ENCODE measurements at places on chromosomes 1 and 21. TPM values are rescaled to one million over a fixed set of nuclear protein-coding genes. Genes with fewer than 3 reads are reported as not detected.
A peak's percentile ranks its signal among the peaks of the same experiment; 100 is the strongest.

GRCh38 chr1:246476771-246477170 lies 30.3 kb downstream of the SMYD3 start:
- no peaks in the 10 kb centered on the region for H3K27me3 ChIP-seq
- H3K4me3 ChIP-seq: no peak overlapping the region
- H3K27ac ChIP-seq: no peak overlapping the region
- peaks cover 4% of the 10 kb centered on the region for H3K36me3 ChIP-seq
- peaks cover 6% of the 10 kb centered on the region for H3K4me1 ChIP-seq

GRCh38 chr1:229857585-229857984 lies 209.5 kb upstream of the GALNT2 start:
- H3K4me3 ChIP-seq: no peak overlapping the region
- DNase-seq: no peak
- H3K4me1 ChIP-seq: no peaks in the 10 kb centered on the region
- no peaks in the 10 kb centered on the region for H3K36me3 ChIP-seq
- no peak overlapping the region for H3K27ac ChIP-seq

GRCh38 chr1:116934586-116935207 lies 25.0 kb downstream of the PTGFRN start:
- H3K4me3 ChIP-seq: no peak overlapping the region
- no peak for DNase-seq
- H3K36me3 ChIP-seq: peaks cover 7% of the 10 kb centered on the region
- no peaks in the 10 kb centered on the region for H3K27me3 ChIP-seq
- no peak overlapping the region for H3K27ac ChIP-seq

Gene KDF1
- 5.1 TPM for total RNA-seq

- no peak overlapping the region for H3K4me3 ChIP-seq
- no peak overlapping the region for H3K27ac ChIP-seq
- H3K36me3 ChIP-seq: no peaks in the 10 kb centered on the region
- DNase-seq: no peak
- peaks cover 20% of the 10 kb centered on the region for H3K4me1 ChIP-seq
Observed at GRCh38 chr1:181765451-181766026, 282.2 kb downstream of the CACNA1E start.

DNA sequence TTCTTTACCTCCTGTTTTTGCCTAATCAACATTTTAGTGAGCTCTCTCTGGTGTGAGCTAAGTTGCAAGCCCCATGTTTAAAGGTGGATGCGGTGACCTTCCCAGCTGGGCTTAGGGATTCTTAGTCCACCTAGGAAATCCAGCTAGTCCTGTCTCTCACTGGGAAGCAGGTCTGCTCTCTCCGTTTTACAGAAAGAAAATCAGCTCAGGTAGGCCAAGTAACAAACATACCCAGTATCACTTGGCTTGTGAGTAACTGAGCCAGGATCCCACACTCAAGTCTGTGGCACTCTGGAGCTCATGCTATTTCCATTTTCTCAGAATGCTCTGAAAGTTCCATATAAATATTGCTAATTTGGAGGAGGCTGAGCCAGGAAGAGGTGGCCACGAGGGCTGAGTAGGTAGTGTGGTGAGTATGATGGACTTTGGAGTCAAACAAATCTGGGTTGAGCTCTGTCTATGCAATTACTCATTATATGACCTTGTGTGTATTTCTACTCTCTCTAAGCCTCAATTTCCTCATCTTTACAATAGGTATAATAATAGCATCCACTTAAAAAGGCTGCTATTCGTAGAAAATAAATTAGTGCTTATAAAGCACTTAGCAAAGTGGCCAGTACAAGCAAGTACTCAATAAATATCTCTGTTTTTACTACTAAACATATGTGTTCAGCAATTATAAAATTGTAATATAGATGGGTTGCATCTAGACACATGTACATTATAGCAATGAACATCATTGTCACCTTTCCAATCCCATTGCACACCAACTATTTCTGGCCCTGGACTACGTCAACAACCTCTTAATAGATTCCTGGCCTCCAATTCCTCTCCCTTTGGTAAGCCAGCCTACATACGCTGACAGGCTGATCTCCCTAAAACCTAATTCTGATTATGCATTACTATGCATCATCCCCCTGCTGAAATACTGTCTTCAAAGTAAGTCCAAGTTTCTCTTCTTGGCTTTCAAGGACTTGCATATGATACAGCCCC lies 32.7 kb upstream of the DHCR24 start:
- H3K4me3 ChIP-seq: no peak overlapping the region
- H3K4me1 ChIP-seq: peaks cover 7% of the 10 kb centered on the region
- H3K27me3 ChIP-seq: peaks cover 22% of the 10 kb centered on the region
- no peak overlapping the region for H3K27ac ChIP-seq

DNA sequence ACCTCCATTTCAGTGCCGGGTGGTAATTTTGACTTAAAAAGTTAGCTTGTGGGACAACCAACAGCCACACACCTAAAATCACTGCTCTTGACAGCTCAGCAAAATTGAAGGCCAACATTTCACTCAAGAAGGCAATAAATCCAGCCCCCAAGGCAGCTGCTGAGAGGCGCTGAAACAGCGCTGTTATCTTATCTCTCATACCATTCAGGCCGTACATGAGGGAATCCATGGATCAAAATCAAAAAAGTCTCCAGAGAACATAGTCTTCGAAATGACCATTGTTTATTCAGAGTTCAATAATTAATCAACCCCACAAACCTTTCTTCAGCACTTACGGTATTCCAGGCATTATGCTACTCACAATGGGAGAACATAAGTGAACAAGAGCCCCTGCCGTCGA lies 38.5 kb downstream of the ZBTB18 start:
- peaks cover 5% of the 10 kb centered on the region for H3K27me3 ChIP-seq
- DNase-seq: no peak
- no peak overlapping the region for H3K27ac ChIP-seq
- peaks cover 15% of the 10 kb centered on the region for H3K4me1 ChIP-seq

Gene GJA4
- not detected for total RNA-seq

DNA sequence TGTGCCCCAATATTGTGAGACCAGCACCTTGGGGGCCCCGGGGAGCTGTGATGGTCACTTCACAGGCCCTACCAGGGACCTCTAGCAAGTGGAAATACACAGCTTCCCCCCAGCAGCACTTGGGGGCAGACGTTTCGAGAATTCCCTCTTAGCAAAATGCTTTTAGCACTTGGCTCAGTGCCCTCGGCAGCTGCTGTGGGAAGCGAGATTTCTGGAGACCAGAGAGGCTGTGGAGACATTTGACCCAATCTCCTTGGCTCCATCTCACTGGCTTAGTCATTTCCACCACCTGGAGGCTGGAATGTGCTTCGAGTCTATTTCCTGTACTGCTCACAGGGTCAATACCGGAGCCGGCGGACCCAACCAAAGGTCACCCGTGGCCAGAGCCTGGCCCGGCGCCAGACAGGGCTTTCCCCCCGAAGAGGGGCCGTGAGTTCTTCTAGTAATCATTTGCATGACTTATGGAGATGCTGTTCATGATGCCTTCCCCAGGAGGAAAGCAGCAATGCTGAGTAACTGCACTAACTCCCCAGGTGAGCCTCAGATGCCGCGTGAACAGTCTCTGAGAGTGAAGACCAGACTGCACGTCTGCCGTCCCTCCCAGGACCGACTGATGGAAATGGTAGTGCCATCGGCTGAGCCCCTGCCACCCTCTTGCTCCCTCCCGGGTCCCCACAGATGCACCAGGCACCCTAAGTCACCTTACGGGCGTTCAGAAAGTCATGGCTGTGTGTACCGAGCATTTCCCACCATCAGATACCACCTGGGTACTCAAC lies 4.4 kb upstream of the C2CD2 start:
- peak overlapping the region; percentile 33 for H3K27ac ChIP-seq
- H3K4me3 ChIP-seq: no peak overlapping the region
- H3K36me3 ChIP-seq: no peaks in the 10 kb centered on the region
- H3K4me1 ChIP-seq: peaks cover 22% of the 10 kb centered on the region

DNA sequence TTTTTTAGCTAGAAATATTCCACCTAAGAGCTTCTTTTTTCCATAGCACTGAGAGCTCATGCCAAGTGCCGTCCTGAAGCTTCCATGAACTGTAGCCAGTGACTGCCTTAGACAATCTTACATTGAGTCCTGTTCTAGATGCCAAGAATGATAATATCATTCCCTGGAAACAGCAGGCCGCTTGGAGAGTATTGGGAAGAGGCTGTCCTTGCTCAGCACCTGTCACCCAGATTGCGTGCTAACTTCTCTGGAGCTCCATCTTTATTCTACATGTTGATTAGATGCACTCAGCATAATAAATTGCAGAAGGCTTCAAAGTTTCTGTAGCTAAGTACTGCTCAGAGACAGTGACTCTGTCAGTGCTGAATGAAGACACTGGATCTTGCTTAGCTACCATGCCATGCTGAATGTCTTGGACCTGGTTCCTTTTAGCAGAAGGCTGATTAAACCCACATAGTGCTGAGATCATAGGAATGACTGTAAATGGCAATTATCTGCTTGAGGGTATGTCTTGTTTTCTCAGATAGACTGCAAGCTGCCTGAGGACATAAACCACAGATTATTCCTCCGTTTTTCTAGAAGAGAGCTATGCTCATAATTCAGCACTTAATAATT lies 83.1 kb upstream of the IRF2BP2 start:
- no peaks in the 10 kb centered on the region for H3K4me1 ChIP-seq
- no peak overlapping the region for H3K27ac ChIP-seq
- H3K27me3 ChIP-seq: no peaks in the 10 kb centered on the region
- H3K4me3 ChIP-seq: no peak overlapping the region
- no peaks in the 10 kb centered on the region for H3K36me3 ChIP-seq
- DNase-seq: no peak

Gene ZNF648
- not detected for total RNA-seq

Gene PTPRF
- 67.2 TPM for total RNA-seq

GRCh38 chr1:84402060-84402459 lies 3.8 kb downstream of the DNASE2B start:
- DNase-seq: peak; percentile 95
- H3K4me3 ChIP-seq: no peak overlapping the region
- H3K36me3 ChIP-seq: no peaks in the 10 kb centered on the region
- no peaks in the 10 kb centered on the region for H3K27me3 ChIP-seq
- H3K27ac ChIP-seq: no peak overlapping the region
- peaks cover 10% of the 10 kb centered on the region for H3K4me1 ChIP-seq

Gene NES
- total RNA-seq: not detected

GRCh38 chr1:168079761-168080160 lies 57.0 kb downstream of the GPR161 start:
- peak; percentile 22 for DNase-seq
- H3K4me1 ChIP-seq: peaks cover 28% of the 10 kb centered on the region

DNA sequence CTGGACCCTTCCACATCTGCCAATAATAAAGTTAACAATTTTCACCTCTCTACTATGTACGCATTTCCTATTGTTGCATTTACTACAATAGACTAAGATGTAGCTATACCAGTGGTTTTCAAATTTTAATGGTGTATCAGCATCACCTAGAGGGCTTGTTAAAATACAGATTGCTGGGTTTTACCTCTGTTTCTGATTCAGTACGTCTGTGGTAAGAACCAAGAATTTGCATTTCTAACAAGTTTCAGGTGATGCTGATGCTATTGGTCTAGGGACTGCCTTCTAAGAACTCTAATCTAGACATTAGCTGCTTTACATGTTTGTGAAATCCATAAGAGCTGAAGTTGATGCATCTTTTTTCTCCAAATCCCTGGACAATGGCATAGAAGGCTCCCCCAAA lies 59.7 kb downstream of the ERICH3 start:
- no peak overlapping the region for H3K27ac ChIP-seq
- no peak overlapping the region for H3K4me3 ChIP-seq
- H3K27me3 ChIP-seq: no peaks in the 10 kb centered on the region
- H3K4me1 ChIP-seq: no peaks in the 10 kb centered on the region
- H3K36me3 ChIP-seq: no peaks in the 10 kb centered on the region

DNA sequence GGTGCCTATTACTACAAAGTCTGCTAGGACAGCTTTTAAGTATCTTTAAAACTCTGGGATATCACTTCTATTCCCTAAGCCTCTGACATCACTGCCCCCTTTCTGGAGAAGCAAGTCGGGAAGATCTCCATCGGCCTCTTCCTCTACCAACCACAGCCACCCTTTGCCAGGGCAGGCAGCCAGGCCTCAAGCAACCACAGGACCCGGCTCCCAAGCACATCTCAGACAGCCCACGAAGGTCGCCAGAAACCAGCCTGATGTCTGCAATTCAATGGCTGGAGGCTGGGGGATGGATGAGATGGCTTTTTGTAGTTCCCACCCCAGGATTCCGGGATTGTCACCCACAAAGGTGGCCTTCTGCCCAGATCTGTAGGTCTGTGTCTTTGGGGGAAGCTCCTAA lies 70.7 kb downstream of the LGR6 start:
- H3K27ac ChIP-seq: no peak overlapping the region
- no peak overlapping the region for H3K4me3 ChIP-seq
- H3K36me3 ChIP-seq: no peaks in the 10 kb centered on the region
- H3K4me1 ChIP-seq: no peaks in the 10 kb centered on the region
- DNase-seq: no peak

DNA sequence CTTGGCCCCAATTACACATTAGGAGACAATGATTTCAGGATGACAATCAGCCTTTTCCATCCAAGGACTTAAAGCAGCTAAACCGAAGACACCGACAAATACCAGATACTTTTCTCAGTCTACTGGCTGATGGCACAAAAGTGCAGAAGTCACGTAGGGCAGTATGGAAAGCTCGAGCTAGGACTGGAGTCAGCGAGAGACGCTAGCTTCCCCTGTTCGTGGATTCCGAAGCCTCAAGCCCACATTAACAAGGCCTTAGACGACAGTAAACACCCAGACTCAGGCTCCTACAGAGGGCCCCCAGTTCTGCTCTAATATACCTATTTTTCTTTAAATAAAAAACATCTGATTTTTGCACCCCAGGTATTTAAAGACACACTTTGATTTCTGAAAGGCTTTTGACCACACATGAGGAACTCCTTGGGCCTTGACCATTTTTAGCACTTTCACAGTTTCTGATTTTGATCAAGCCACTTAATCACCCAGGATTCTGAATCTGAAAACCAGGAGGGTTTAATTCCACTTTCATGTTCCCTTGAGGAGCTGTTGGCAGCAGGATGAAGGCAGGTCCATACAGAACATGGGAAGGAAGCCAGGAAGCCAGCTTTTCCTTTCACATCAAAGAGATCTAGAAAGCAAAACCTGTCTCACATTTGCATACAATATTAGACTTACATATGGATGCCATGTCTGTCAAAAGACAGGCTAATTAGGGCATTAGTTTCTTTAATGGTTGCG lies 204.1 kb downstream of the GABPA start:
- H3K36me3 ChIP-seq: peaks cover 20% of the 10 kb centered on the region
- H3K27me3 ChIP-seq: no peaks in the 10 kb centered on the region
- H3K27ac ChIP-seq: no peak overlapping the region
- peak; percentile 34 for DNase-seq
- H3K4me3 ChIP-seq: no peak overlapping the region

Gene FMO5
- 0.86 TPM for total RNA-seq

Gene GBP3
- 20.1 TPM for total RNA-seq

- no peaks in the 10 kb centered on the region for H3K27me3 ChIP-seq
- peak; percentile 41 for DNase-seq
- no peaks in the 10 kb centered on the region for H3K36me3 ChIP-seq
Observed at GRCh38 chr1:192539297-192540092, 36.1 kb upstream of the RGS1 start.

Data from MCF 10A (cell line).